Tibial artery (tissue), 4 donors: ENCODE measurements at places on chromosomes 1 and 21.

- H3K4me3 ChIP-seq: no peak overlapping the region
- no peaks in the 10 kb centered on the region for H3K4me1 ChIP-seq
- no peaks in the 10 kb centered on the region for H3K36me3 ChIP-seq
Measured at GRCh38 chr21:31964692-31965091, 91.9 kb downstream of the HUNK start.

GRCh38 chr1:36176106-36176949, 20.4 kb downstream of the MAP7D1 start:
- no peak overlapping the region for H3K4me3 ChIP-seq
- peak overlapping the region; percentile 87 for H3K27ac ChIP-seq
- DNase-seq: no peak
- no peaks in the 10 kb centered on the region for H3K27me3 ChIP-seq

DNA sequence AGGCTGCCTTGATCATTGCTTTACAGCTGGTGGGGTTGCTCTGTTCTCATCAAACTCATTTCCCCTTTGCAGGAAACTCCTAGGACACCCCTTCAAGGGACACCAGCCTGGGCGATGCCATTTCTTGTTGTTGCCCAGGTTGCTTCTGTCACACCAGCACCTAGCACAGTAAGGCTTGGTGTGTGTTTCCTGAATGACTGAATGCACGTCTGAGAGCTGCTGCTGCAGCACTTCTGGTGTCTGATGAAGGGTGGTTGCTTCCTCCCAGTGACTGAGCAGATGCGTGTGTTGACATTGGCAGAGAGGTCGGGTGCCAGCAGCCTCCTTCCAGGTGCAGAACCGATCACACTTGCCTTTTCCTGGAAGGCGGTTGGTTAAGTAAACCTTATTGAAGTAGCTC, 477.4 kb downstream of the CAMTA1 start:
- no peak overlapping the region for H3K27ac ChIP-seq
- H3K4me3 ChIP-seq: no peak overlapping the region
- no peaks in the 10 kb centered on the region for H3K4me1 ChIP-seq
- no peak for DNase-seq
- H3K36me3 ChIP-seq: no peaks in the 10 kb centered on the region

- H3K27ac ChIP-seq: no peak overlapping the region
- no peak overlapping the region for H3K4me3 ChIP-seq
- no peaks in the 10 kb centered on the region for H3K27me3 ChIP-seq
- DNase-seq: no peak
Measured at GRCh38 chr1:45409276-45409675, 69.0 kb upstream of the MUTYH start.

DNA sequence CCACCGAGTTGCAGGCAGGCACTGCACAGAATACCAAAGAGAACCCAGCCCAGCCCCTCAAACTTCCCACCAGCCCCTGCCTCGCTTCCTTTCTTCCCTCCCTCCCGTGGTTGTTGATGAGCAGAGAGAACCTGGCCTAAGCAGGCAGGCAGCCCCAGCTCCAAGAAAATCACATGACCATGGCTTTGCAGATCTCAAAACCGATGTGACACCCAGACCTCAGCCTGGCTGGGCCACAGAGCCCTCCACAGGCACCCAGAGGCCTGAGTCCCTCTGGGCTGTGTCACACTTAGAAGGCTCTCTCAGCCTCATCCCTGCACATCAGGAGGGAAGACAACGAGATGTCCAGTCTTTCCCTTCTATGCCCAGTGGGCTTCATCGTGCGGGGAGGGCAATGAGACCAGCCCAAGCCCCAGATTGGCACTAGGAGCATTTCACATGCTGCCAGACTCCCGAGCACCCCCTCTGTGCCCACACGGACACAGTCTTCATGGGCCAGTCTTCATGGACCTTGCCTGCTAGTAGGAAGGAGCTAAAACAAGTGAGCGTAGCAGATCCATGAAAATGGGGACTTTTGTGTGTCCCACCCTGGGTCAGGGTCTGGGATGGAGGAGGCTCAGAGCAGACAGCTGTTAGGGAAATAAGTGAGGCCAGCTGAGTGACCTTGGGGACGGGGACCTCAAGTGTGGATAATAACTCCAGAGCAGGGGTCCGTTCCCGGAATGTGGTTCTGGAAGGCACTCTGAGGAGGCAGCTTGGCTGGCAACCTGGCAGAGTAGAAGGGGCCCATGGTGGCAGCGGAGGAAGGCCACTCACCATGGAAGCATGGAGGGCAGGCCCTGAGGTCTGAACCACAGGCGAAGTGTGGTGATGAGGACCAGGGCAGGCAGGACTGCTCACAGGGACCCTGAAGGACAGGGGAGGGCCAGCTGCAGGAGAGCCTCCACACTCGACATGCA, 204.4 kb upstream of the VAMP3 start:
- H3K27ac ChIP-seq: no peak overlapping the region
- no peak overlapping the region for H3K4me3 ChIP-seq
- no peaks in the 10 kb centered on the region for H3K27me3 ChIP-seq
- no peaks in the 10 kb centered on the region for H3K4me1 ChIP-seq

DNA sequence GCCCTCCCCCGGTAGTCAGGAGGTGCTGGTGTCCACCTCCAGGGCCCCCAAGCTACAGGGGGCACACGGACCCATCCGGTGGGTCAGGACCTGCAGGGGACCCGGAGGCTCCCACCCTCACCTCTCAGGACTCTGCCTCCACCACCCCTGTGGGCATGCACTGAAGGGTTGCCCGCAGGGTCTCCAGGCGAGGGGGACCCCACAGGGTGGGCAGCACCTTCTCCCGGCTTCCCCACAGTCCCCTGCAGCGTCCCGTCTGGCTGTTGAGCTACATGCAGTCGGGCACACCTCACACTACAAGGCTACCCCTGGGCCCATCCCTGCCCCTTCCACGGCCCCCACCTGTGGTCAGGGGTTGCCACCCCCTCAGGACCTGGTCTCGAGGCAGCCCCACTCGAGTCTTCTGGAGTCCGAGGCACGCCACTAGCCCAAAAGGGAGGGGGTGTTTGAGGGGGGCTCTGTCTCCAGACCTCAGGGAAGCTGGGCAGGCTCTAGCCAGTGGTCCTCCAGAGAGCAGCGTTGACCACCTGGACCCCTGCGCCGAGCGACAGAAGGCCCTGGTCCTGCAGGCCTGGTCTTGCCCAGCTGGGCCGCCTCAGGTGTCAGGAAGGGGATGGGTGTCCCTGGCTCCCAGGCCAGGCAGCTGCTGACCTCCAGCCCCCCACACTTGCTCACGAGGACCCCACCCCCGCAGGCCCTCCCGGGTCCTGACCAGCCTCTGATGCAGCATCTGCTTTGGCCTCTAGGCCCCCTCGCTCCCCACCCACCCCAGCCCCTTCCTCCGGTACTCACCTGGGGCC, 9.6 kb downstream of the PARS2 start:
- no peak for DNase-seq
- H3K27ac ChIP-seq: no peak overlapping the region
- no peak overlapping the region for H3K4me3 ChIP-seq
- H3K4me1 ChIP-seq: no peaks in the 10 kb centered on the region

GRCh38 chr1:113429461-113430153, 39.3 kb downstream of the MAGI3 start:
- peaks cover 20% of the 10 kb centered on the region for H3K4me1 ChIP-seq
- H3K27me3 ChIP-seq: no peaks in the 10 kb centered on the region
- no peak for DNase-seq

- no peak overlapping the region for H3K27ac ChIP-seq
- no peak for DNase-seq
- peaks cover 11% of the 10 kb centered on the region for H3K4me1 ChIP-seq
- no peaks in the 10 kb centered on the region for H3K27me3 ChIP-seq
- H3K4me3 ChIP-seq: no peak overlapping the region
Measured at GRCh38 chr21:35236090-35236489, 187.0 kb upstream of the RUNX1 start.

DNA sequence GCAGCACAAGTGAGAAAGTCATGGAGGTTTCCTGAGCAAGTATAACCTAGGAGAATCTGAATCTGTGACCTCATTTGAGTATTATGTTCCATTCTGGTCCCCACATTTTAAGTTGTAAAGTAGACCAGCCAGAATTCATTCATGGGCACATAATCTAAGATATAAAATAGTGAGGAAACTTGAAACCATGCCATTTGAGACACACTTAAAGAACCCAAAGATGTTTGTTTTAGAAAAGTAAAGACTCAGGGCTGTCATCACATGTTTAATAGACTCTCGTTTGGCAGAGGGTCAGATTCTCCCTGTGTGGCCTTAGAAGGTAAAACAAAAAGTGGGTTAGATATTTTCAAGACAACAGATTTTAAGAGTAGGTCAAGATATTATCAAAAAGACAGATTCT, 6.4 kb downstream of the SZT2 start:
- H3K27ac ChIP-seq: no peak overlapping the region
- H3K4me1 ChIP-seq: peaks cover 3% of the 10 kb centered on the region
- DNase-seq: no peak
- no peaks in the 10 kb centered on the region for H3K27me3 ChIP-seq
- no peaks in the 10 kb centered on the region for H3K36me3 ChIP-seq
- no peak overlapping the region for H3K4me3 ChIP-seq

GRCh38 chr1:56491441-56491840, 87.9 kb downstream of the PLPP3 start:
- H3K4me3 ChIP-seq: no peak overlapping the region
- H3K4me1 ChIP-seq: peaks cover 13% of the 10 kb centered on the region
- peak overlapping the region; percentile 44 for H3K27ac ChIP-seq
- peaks cover 27% of the 10 kb centered on the region for H3K36me3 ChIP-seq
- no peak for DNase-seq

DNA sequence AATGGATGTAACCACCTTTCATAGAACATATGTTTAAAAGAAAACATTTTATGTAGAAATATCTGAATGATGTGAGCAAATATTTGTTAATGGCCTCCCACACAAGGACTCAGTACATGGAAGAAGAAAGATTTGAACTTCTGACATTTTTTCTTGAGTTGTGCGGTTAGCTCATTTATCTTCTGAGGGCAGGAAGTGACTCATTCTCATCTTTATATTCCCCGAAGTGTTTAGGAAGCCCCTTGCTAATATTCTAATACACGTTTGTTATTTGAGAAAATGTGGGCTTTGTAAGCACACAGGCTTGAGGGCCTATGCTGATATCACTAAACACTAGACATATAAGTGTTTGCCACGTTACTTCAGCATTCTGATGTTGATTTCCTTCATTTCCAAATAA, 392.5 kb upstream of the PTBP2 start:
- DNase-seq: no peak
- no peaks in the 10 kb centered on the region for H3K27me3 ChIP-seq
- H3K27ac ChIP-seq: no peak overlapping the region
- no peaks in the 10 kb centered on the region for H3K36me3 ChIP-seq
- no peak overlapping the region for H3K4me3 ChIP-seq

- H3K36me3 ChIP-seq: no peaks in the 10 kb centered on the region
- H3K4me3 ChIP-seq: no peak overlapping the region
- DNase-seq: no peak
- H3K4me1 ChIP-seq: no peaks in the 10 kb centered on the region
- no peak overlapping the region for H3K27ac ChIP-seq
Measured at GRCh38 chr1:177646757-177647730, 322.8 kb downstream of the SEC16B start.

DNA sequence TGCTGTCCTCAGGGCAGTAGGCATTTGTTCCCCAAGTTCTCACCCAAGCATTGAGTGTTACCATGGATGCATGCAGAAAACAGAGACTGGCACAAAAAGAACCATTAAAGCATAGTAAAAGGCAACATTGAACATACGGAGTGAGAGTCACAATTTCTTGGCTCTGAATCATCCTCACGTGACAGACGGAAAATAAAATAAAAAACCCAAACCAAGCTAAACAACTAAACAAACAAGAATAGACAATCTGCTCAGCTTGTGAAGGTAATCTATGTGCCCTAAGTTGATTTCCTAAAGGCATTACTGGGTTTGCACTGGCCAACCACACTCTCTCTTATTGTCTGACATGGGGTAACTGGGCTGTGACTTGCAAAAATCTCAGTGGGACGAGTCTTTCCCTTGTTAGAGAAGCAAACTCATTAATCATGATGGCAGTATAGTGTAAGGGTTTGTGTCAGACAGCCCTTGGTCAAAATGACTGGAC, 306.0 kb downstream of the ASTN1 start:
- peaks cover 5% of the 10 kb centered on the region for H3K27me3 ChIP-seq
- no peaks in the 10 kb centered on the region for H3K36me3 ChIP-seq
- no peak for DNase-seq
- H3K4me3 ChIP-seq: no peak overlapping the region
- H3K27ac ChIP-seq: no peak overlapping the region

- DNase-seq: no peak
- H3K27ac ChIP-seq: no peak overlapping the region
- H3K27me3 ChIP-seq: no peaks in the 10 kb centered on the region
- H3K4me3 ChIP-seq: no peak overlapping the region
Measured at GRCh38 chr1:99820546-99820945, 29.6 kb upstream of the AGL start.

GRCh38 chr1:109947582-109948284, 36.8 kb upstream of the AHCYL1 start:
- H3K27ac ChIP-seq: no peak overlapping the region
- H3K4me3 ChIP-seq: no peak overlapping the region

DNA sequence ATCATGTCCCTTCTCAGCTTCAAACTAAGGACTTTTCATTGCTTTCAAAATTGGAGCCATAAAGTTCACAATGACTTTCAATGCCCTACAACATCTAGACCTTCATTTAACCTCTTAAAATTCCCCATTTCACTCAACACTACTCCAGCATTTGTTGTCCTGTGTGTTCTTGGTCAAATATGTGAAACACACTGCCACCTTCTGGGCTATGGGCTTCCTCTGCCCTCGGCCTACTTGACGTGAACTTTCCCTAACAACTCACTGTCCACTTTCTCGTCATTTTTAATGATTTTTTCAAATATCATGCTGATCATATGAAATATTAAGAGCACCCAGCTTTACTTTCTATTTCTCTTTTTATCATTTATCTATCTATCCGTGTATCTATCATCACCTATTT, 2018.4 kb downstream of the NCAM2 start:
- no peak overlapping the region for H3K4me3 ChIP-seq
- H3K27me3 ChIP-seq: no peaks in the 10 kb centered on the region
- no peaks in the 10 kb centered on the region for H3K36me3 ChIP-seq
- no peak overlapping the region for H3K27ac ChIP-seq

DNA sequence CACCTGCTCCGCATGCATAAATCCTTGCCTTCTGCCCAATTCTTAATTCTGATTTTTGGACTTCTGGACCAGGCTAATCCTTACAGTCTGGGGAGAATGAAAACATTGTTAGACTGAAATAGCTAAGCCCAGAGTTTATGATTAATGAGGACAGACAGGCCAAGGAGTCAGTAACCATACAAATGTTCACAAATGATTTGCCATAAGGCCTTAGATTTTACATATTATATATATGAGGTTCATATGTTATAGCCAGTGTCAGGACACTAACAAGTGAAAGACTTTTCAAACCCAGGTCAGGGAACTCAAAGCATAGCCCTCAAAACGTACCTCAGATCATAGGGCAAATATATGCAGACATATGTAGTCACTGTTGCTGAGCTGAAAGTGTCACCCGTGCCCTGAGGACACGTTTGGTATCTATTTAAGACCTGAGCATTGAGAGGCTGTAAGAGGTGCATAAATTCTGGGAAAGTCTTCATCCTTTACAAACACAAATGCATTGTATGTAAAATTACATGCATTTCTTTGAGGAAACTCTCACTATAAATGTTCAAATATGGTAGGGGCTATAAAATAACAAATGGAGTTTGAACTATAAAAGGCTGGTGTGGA, 45.3 kb upstream of the FBXO28 start:
- no peaks in the 10 kb centered on the region for H3K27me3 ChIP-seq
- no peak for DNase-seq
- H3K36me3 ChIP-seq: no peaks in the 10 kb centered on the region
- H3K4me1 ChIP-seq: no peaks in the 10 kb centered on the region
- H3K27ac ChIP-seq: no peak overlapping the region
- H3K4me3 ChIP-seq: no peak overlapping the region
